ENCODE measurements at places on chromosomes 1 and 21.

GRCh38 chr1:208173749-208174148, 70.4 kb downstream of the PLXNA2 start:
- no peak for DNase-seq

DNA sequence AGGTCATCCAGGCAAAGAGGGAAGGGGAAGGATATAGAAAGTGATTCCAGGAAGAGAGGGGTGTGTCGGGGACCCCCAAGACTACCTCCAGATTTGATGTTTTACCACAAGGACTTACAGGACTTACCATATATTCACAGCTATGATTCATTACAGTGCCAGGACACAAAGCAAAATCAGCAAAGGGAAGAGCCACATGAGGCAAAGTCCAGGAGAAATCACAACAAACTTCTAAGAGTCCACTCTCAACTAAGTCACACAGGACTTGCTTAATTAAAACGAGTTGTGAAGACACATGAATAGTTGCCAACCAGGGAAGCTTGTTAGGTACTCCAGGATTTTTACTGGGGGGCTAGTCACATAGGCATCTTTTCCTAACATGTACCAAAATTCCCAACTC, 217.3 kb downstream of the TTLL7 start:
- DNase-seq, result no peak

DNA sequence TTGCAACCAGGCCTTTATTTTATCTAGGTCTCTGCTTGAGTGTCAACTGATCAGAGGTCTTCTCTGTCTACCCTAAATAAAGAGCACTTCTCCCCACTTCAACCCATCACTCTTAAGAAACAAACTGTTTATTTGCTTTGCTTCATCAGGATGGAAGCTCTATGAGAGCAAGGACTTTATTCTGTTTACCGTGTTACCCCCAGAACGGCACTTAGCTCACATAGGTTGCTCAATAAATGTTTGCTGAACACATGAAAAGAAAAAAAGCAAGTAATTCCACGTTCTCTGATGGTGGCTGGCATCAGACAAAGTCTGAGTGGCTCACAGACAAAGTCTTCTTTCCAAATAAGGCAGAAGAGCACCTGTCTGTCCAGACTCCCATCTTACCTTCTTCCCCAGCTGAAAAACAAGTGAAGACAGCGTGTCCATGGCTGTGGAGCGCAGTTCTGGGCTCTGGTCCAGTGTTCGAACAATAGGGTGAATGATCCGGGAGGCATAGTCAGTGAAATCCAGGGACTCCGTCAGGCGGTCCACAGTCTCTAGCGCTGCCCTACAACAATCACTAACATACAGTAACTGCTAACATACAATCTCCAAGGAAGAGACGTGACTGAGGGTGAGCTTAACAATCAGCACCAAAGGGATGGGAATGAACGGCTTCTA, 22.9 kb downstream of the ANGPTL7 start:
- DNase-seq, result no peak

- no peak for DNase-seq
Measured at GRCh38 chr1:86582161-86582560, 35.3 kb downstream of the CLCA4 start.

- DNase-seq, result no peak
Measured at GRCh38 chr1:109712321-109712864, 342 bp downstream of the GSTM5 start.

- no peak for DNase-seq
Measured at GRCh38 chr1:228838717-228839500, 103.6 kb downstream of the RHOU start.

Measured in HCT116 (cell line).